ENCODE measurements at places on chromosomes 2 and 18.
A peak's percentile ranks its signal among the peaks of the same experiment; 100 is the strongest.

DNA sequence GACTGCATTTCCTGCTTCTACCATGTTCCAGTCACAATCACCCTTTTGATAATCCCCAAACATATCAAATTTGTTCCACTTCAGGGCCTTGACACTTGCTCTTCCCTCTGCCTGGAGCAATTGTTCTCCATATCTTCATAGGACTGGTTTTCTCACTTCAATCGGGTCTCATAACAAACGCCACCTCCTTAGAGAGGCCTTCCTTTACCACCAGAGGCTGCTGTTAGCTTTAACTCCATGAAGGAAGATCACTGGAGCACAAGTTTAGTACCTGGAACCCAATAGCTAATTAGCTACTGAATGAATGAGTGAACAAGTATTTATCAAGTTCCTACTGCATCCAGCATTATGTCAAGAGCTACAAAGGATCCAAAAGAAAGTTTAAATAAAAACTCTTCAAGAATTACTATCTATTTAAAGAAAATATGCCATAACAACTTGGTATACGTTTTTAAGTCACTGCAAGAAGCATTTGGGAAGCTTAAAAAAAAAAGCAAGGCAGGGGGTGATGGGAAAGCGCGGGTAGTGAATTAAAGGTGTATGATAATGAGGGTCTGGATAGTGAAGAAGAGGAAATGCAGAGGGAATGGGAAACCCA lies 58.8 kb downstream of the BAZ2B start:
- DNase-seq: no peak

GRCh38 chr2:61414674-61415073 lies 56.2 kb downstream of the USP34 start:
- DNase-seq: no peak

DNA sequence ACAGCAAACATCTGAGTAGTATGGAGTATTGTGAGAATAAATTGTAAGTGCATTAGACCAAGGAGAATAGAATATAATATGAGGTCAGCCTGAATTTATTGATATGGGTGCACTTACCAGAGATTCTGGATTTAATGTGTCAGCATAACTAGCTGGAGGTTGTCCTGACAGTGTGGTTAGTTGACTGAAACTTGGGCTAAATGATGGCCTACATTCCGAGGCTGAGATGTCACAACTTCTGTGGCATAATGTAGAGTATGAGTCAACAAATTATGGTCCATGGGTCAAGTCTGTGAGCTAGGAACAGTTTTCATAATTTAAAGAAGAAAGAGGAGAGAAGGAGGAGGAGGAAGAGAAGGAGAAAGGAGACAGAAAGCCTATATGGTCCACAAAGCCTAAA lies 127.6 kb downstream of the QPCT start:
- no peak for DNase-seq

GRCh38 chr2:127162261-127163089 lies 55.5 kb upstream of the BIN1 start:
- no peak for DNase-seq

DNA sequence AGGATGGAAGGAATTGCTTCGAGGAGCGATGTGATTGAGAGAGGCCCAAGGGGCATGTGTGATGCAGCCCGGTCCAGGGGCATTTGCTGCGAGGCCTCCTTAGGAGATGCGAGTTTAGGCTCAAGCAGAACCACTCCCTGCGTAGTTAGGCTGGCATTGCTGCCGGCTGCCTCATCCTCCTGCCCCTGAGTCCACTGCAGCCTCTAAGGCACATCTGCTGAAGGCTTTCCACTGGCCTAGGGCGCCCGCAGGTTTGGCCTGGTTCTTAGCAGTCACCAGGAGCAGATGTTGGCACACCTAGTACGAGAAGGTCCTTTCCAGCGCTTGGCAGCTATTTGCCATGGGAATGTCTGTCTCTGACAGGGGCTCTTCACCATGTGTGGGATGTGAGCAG lies 20.7 kb downstream of the INPP5D start:
- no peak for DNase-seq

DNA sequence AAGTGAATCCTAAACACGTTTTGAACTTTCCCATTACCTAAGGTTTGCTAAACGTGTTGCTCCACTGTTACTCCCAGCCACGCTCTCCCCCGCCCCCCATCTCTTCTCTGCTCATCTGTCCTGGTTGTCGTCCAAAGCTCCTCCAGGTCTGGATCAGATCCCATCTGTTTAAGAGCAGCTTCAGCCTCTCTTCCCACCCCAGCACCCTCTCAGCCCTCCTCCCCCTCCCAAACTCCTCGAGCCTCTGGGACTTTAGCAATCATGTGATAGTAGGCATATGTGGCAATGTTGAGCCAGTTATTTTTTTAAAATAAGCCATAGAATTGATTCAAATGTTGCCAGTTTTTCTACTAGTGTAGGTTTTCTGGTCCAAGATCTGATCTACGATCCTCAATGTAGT lies 20.0 kb upstream of the LPIN1 start:
- DNase-seq: no peak

GRCh38 chr2:149724091-149724490 lies 136.5 kb upstream of the MMADHC start:
- DNase-seq: no peak

DNA sequence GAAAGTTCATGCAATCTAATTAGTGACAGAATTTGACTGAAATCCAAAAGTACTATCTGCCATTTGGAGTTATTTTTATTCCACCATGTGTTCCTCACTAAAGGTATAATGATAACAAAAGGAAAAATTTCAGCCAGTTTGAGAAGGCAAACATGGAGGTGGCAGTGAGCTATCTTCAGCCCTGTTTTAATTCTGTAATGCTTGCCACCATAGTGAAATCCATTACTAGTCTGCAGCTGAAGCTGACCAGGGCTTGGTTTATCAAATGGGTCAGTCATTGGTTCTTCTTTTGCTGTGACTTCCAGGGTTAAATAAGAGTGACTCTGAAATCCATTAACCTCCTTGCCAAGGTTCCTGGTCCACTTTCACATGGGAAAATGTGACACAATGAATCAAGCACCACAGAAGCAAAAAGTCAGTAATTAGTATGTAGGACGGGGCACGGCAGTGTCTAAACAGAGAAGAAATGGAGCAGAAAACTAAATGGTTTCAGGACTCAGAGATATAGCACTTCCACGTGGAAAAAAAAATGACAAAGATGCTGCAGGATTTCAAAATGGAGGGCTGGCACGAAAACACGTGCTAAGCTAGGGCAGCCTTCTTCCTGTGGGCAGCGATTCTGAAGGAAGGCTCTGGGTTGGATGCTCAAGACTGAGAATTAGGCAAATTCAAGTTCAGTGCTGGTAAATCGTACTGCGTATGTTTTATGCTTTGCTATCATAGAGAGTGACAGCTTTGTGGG lies 87.2 kb downstream of the EPHA4 start:
- DNase-seq: no peak

- DNase-seq: peak; percentile 4
Measured at GRCh38 chr2:181937473-181937872, 45.9 kb downstream of the ITPRID2 start.

DNA sequence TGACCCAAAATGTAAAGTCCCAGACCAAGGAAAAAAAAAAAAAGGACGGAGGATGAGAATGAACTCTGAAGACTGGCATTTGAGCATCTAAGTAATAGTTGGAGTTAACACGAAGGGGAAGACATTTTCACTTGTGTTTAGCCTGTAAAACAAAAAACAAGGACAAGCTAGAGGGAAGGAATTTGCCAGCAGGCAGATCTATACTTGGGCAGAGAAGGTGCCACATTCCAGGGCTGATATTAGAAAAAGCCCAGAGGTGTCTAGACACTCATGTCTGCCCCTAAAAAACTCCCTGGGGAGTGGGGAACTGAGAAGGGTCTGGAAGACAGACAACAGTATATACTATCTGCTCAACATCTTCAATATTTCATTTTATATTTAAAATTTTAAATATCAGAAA lies 171.1 kb downstream of the ZEB2 start:
- DNase-seq: no peak

- no peak for DNase-seq
Measured at GRCh38 chr2:167863377-167863776, 384.0 kb downstream of the STK39 start.

- no peak for DNase-seq
Measured at GRCh38 chr2:105397953-105398335, 907 bp downstream of the FHL2 start.

GRCh38 chr2:226066873-226067272 lies 667.4 kb downstream of the NYAP2 start:
- no peak for DNase-seq

GRCh38 chr2:150475479-150476250 lies 11.8 kb downstream of the RND3 start:
- no peak for DNase-seq

GRCh38 chr2:35803126-35803525 lies 552.5 kb upstream of the CRIM1 start:
- DNase-seq: no peak

- DNase-seq: no peak
Measured at GRCh38 chr18:35495536-35496314, 2.0 kb downstream of the INO80C start.

GRCh38 chr2:207317378-207317984 lies 151.7 kb upstream of the KLF7 start:
- DNase-seq: no peak

DNA sequence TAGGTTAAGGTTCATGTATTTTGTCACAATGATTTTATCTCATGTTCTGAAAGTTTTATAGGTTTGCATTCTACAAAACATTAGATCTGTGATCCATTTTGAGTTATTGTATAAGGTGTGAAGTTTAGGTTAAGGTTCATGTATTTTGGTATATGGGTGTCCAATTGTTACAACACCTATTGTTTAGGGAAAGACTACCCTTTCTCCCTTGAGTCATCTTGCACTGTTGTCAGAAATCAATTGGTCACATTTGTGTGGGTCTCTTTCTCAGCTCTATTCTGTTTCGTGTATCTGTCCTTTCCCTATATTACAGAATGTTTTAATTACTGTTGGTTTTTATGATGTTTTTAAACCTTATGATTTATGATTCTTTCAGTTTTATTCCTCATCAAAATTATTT lies 192.3 kb downstream of the MCFD2 start:
- no peak for DNase-seq

DNA sequence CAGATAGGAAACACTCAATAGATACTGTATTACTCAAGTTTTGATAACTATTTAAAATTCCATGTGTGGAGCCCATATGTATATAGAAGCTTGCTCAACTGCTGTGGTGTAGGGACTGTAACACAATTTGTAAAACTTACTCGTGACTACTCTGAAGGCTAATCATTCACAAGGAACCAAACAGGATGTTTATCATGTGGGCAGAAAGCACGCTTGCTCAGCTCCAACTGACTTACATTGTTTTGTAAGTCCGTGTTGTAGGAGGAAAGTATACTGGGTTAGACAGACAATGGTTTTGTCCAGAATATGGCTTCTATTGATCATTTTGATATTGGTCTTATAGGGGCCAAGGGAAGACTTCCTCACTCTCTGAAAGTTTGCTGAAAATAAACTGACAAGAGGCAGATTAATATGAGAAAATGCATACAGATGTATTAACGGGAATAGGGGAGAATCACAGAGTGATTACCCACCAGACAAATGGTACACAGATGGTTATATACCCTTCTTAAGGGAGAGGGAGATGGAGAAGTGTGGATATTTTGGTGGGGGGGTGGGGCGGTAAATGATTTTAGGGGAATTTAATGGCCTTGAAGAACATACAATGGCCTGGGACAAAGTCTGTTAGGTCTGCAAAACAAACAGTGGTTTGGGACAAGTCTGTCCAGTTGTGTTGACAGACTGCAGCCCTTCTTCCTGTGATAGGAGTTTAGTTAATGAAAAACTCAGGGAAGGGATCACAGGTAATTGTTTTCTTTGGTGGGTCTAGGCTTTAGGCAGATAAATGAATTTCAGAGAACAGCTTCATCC lies 259.3 kb upstream of the SP5 start:
- no peak for DNase-seq

DNA sequence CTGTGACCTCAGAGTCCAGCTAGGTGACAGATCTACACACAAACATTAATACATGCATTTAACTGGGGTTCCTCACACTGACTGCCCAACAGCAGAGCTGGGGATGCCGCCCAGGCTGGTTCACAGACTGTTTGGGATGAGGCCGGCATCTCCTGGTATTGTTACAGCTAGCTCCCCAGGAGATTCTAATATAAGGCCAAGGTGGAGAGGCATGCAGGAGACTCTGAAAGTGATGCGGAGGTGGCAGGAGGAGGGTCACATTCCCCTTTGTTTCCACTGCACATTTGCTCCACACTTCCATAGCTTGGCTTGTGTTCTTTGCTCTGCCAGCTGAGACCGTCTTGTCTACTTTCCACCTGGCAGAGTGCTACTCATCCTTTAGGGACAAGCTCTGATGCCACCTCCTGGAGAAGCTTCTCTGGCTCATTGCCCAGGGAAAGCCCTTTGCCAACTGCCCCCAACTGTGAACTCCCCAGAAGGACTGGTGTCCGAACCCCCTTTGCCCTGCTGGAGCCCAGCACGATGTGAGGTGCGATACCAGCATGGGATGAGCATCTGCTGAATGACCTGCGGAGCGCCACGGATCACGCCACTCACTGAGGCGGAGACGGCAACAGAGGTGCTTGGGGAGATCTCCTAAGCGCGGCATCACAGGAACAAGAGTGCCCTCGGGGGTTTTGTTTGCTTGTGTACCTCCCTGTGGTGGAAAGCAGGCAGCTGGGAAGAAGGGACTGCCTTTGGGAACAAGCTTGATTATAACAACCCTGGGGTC lies 88.8 kb downstream of the UXS1 start:
- DNase-seq: no peak

- DNase-seq: no peak
Measured at GRCh38 chr2:209236377-209236776, 187.5 kb upstream of the MAP2 start.

GRCh38 chr2:23385748-23386338 lies 864 bp downstream of the KLHL29 start:
- DNase-seq: no peak

- no peak for DNase-seq
Measured at GRCh38 chr2:61857224-61857623, 3.4 kb upstream of the FAM161A start.

GRCh38 chr18:23565916-23566547 lies 20.3 kb downstream of the NPC1 start:
- DNase-seq: no peak

DNA sequence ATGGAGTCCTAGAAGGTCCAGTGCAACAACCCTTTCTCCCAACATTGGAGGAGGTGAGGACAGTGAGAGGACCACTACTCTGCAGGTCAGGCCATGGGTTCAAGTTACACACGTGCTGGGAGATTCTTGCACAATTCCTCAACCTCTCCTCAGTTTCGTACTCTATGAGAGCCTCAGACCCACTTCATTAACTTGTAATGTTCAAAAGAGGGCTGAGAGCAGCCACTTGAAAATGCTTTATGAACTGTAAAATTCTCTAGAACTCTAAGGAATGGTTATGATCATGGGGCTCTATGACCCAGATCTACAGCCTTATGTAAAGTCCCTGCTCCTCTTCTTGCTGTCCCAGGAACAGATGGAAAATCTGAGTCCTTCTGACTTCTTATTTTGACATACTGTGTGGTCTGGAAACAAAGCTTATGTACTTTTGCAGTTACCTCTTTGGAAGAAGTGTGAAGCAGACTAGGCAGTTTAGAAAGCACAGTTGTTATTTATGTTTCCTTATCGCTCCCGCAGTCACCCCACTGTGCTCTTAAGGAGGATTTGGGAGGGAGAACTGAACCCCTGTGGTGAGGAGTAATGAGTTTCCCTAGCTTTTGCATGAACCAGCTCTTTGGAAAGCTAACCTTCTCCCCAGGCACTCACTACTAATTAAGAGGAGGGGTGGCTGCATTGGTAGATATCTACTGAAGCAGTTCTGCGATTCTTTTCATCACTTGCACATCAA lies 296.6 kb downstream of the LRRTM1 start:
- no peak for DNase-seq

- DNase-seq: no peak
Measured at GRCh38 chr2:108589372-108589771, 55.1 kb downstream of the LIMS1 start.

All from KG1 (cell line).